Mesothelial cell of epicardium (in vitro differentiated cells): ENCODE measurements at places on chromosomes 5 and 9.

- no peak for DNase-seq
These were observed 18.7 kb downstream of the LCP2 start for GRCh38 chr5:170278611-170279458.

- no peak for DNase-seq
These were observed 5.3 kb downstream of the BRD3 start for GRCh38 chr9:134062461-134063087.

DNA sequence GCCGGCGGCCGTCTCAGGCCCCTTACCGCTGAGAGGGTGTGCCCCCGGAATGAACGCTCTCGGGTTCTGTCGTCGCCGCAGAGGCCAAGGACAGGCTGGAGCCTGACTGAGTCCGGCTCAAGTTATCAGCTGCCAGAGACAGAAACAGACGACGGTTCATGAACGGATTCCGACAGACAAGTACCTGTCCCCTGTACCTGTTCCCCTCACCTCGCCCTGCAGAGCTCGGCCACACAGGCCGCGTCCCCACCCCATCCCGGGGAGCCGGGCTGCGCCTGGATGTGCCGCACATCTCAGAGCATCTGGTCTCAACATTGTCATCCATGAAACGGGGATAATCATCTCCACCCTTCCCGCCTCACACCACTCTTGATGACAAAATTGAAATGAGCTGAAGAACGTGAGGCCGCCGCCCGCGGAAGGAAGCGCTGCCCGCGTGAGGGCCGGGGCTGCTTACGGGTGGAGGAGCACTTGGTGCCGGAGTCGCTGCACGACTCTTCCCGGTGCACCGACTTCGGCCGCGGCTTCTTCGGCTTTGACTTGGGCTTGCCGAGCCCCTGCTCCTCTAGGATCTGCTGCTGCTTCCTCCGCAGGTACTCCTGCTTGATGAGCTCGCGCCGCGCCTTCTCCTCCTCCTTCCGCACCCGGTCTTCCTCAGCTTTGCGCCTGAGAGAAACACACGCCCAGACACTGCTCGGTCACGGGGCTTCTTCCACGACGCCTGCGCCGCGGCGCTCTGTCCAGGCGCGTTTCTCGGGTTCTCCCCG is 89.2 kb downstream of the CAMSAP1 start:
- DNase-seq: no peak

GRCh38 chr9:17578911-17579793 is at the start of gene SH3GL2:
Gene SH3GL2 (plus strand): TSS chr9:17579066.
- peak; percentile 61 for DNase-seq

DNA sequence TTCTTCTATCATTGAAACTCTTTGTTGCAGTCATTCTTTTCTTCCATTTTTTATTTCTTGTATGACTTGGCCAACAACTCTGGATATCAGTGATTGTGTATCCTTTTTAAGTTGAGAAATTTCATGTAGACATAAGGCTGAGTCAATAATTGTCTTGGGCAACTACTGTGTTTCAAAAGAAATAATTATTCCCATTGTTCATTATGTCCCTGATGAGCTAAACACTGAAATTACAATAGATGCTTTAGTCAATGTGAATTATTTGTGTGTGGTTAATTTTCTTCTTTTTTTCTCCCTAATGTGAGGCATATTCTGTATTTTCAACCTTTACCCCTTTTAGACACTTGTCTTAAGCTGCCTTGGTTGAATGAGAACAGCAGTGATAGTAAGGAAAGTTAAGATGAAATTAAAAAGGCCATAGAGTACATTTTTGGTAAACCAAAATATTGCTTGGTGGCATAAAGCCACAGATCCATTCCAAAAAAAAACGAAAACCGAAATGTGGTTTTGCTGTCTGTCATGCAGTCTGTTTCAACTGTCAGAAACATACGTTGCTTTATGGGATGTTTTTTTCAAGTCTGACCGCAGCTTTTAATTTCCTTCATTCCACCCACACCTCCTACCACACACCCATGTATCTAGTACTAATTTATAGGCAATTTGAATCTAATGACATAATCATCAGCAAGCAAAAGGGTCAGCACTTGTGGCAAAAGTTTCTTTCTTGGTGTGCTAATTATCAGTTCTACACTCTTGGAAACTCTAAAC is 21.1 kb downstream of the TLE4 start:
- no peak for DNase-seq
